ENCODE measurements at places on chromosomes 5 and 9. TPM values are rescaled to one million over a fixed set of nuclear protein-coding genes. Genes with fewer than 3 reads are reported as not detected.

Gene LCN15
- not detected for polyA plus RNA-seq

Gene STPG3
- polyA plus RNA-seq: not detected

GRCh38 chr9:84959339-84959738, 289.8 kb downstream of the NTRK2 start:
- DNase-seq: no peak

DNA sequence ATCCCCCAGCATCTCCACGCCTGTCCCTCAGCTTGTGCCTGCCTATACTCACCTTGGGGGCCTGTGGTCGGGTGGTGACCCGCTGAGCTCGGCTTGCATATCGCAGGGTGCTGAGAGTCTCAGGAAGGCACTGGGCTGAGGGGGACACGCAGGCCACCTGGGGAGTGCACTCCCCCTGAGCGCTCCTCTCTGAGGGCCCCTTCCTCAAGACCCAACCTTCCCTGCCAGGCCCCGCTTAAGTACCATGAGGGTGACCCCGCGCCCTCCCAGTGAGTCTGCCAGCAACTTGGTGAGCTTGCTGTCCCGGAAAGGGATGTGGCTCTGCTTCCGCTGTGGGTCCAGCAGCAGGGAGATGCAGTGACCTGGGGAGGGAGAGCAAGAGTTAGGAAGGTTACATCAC, 4.1 kb downstream of the KIF12 start:
- no peak for DNase-seq

- DNase-seq: no peak
Measured at GRCh38 chr9:23577611-23578010, 248.4 kb downstream of the ELAVL2 start.

- no peak for DNase-seq
Measured at GRCh38 chr9:137426018-137426681, 3.0 kb downstream of the NOXA1 start.

All from naive B cell (primary cell).